Urothelium cell line (cell line): ENCODE measurements at places on chromosomes 12 and 14.

GRCh38 chr12:102659200-102659911, 179.0 kb upstream of the IGF1 start:
- DNase-seq = no peak

DNA sequence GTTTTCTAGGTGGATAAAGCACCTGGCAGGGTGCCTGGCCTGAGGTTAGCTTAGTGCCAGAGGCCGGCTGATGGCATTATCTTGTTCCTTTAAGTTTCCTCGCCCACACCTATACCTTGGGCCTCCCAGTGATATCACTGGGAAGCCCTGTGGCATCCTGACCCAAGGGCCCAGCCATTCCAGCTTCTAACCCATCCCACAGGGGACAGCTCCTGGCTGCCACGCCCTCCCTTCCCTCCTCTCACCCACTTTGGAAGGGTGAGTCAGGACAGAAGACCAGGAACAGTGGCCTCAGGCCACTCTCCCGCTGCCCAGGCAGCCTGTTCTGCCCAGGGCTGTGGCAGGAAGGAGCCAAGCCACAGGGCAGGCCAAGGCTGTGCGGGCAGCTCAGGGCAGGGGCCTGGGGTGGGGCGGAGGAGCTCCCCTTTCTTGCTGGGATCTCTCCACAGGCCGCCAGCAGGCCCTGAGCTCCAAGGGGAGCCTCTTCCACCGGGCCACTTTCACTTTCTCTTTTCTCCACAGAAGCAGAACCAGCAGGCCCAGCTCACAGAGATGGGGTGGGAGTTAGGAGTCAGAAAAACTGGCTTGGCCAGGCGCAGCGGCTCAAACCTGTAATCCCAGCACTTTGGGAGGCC, 75.1 kb downstream of the IRF2BPL start:
- peak; percentile 81 for DNase-seq

DNA sequence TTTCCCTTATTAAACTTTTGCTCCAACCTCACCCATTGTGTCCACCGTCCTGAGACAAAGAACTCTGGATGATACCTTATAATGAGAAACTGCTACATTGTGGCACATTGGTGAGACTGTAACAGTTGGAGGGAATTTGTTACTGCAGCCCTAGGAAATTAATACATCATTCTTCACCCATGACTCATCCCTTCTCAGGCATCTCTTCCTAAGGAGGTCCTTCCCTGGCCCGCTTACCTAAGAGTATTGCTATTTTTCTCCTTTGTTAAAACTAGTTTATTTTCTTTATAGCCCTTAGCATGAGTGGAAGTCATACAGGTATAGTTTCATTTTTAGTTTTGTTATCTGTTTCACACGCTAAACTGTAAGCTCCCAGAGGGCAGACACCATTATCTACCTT, 87.1 kb downstream of the TMEM260 start:
- peak; percentile 76 for DNase-seq

DNA sequence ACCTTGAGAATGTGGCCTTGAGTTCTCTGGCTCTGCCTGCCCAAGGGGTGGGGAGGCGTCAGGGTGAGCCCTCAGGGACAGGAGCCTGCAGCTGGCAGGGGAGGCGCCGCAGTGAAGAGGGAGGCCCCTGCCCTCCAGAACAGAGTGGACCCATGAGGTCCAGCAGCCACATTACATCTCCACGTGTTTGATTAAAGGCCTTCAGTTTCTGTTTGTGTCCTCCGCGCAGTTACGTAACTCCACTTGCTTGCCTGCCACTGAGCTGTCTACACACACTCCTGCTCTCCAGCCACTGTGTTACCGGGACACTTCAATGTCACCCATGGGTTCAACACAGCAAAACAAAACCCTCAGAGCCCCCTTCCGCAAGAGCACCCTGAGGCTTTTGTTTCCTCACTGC, 70.4 kb downstream of the CHGA start:
- DNase-seq = no peak
